ENCODE measurements at places on chromosomes 7 and 10. TPM values are rescaled to one million over a fixed set of nuclear protein-coding genes. Genes with fewer than 3 reads are reported as not detected.
A peak's percentile ranks its signal among the peaks of the same experiment; 100 is the strongest.

DNA sequence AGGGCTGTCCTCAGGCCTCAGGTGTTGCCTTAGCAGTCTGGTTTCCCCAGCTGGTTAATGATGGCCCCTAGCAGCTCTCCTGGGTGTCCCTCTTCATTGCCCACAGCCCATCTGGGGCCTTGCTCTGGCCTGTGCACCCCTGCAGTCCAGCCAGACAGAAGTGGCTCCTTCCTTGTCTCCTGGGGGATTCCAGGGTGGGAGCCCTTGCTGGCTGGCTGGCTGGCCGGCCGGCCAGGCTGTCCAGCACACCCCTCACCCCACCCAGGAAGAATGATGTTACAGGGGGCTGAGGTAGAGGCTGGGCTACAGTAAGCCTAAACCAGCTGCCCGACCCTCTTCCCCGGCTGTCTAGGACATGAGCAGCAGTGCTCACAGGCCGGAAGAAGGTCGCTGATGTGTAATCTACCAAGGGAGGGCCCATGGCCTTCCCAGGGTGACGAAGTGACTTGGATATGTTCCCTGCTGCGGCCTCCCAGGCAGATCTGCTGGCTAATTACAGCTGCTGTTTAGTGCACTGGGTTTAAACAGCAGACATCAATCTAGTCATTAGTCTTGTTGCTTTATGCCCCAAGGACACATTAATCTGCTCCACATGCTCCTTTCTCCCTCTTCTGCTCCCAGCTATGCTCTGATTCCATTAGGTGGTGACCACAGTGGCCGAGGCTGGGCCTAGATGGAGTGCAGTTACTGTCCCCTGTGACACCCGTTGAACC, 53.8 kb upstream of the LRRC4 start:
- no peak for DNase-seq

DNA sequence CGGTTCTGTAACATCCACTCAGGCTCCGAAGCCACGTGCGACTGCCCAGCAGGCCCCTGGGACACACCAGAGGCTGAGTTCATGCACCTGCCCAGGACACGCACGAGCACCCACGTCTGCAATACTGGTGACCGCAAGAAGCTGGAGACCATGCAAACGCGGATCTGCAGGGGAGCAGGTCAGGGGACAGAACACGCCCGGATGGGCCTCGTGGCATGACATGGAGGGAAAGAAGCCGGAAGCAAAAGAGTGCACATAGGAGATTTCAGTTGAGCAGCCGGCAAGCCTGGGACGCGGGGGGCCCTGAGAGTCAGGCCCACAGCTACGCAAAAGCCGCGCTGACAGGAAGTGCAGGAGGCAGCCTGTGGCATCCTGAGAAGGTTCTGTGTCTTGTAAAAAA, 73.7 kb downstream of the FOXL3 start:
- no peak for DNase-seq

DNA sequence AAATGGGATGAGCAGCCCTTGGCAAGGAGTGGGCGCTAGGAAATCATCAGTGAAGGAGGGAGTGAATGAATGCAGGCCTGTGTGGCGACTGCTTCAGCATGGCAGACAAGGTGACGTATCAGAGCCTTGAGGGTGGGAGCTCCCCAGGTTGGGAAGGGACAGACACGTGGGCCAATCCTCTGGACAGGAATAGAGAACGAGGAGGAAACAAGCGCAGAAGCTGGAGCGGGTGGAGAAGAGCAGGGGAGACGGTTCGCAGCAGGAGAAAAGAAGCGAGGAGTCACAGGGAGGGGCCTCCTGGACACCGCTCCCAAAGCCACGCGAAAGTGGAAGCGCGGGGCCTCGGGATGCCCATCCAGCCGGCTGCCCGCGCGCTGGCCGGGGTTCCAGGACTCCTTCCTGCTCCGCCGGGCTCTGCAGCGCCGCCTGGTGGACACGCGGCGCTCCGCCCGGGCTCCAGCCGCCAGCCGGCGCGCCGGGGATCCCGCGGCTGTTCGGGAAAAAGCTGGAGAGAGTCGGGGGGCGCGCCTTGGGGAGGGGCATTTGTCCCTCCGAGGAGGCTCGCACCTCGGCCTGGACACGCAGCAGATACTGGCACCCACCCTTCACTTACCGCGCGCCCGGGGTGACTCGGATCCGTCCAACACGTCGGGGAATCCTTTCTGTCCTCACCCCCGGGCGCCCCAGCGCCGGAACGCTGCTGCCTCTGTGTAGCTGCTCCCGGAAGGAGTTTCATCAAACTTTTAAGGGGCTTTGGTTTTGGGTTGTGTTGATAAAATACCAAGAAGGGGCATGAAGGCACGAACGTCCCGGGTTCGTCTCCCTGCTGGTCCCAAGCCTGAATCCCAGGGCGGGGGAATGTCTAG, 6.3 kb downstream of the ZNF503 start:
- DNase-seq: no peak

GRCh38 chr10:100020886-100021253, 11.1 kb upstream of the DNMBP start:
- DNase-seq: no peak

- peak; percentile 45 for DNase-seq
These were observed 69.2 kb downstream of the DNAJC1 start for GRCh38 chr10:21934307-21934706.

- no peak for DNase-seq
These were observed 84.0 kb upstream of the PPP1R17 start for GRCh38 chr7:31603046-31603445.

DNA sequence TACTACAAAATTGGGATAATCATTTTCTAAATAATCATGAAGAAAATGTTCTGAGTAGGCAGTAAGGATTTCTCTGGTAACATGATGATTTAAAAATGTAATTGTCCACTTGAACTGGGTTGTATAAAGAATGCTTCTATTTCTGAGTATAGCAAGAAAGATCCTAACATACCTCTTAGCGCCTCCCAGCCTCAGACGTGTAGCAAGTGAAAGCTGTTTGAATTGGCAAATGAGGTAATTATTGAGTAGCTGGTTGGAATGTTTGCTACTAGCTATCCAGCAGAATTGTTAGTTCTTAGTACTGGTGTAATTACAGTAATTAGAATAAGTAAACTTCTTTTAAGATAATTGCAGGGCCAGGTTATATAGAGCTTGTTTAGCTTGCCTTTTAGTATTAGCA, 47.9 kb downstream of the SEPTIN7 start:
- DNase-seq: no peak

- no peak for DNase-seq
These were observed 41.8 kb downstream of the KLHDC10 start for GRCh38 chr7:130112093-130112492.

- peak; percentile 3 for DNase-seq
These were observed 339.5 kb upstream of the TPK1 start for GRCh38 chr7:145175366-145175765.

- DNase-seq: no peak
These were observed 298.7 kb downstream of the THSD7A start for GRCh38 chr7:11533229-11533820.

DNA sequence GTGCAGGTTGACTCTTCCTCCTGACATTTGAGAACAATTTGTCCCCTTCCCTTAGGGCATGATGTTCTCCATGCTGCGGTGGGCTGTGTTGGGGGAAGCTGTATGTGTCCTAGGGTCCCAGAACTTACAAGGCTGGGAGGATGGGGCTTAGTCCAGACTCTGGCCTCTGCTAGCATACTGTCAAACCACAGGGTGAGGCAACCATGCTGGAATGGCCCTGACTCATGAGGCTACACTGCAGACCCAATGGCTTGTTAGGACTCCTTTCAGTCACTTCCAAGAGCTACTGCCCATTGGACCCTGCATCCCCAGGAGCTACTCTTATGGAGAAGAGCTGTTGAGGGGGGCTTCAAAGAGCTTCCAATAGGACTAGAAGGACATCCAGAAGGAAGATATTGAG, 20.1 kb upstream of the FAM170B start:
- DNase-seq: no peak

DNA sequence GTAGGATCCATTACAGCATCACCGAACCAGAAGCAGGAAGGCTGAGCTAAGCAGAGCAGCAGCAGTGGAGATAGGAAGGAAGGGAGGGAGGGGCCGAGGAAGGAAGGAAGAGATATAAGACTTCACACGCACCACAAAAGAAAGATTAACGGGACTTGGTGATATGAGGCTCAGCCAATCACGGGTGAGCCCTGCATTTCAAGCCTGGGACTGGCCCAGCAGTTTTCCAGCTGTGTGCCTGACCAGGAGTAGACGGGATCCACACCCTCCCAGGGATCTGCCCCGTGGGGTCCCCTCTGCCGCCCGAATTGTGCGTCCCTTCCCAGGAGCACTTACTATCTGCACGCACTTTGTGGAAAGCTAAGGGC, 16.2 kb downstream of the ATG9B start:
- no peak for DNase-seq

DNA sequence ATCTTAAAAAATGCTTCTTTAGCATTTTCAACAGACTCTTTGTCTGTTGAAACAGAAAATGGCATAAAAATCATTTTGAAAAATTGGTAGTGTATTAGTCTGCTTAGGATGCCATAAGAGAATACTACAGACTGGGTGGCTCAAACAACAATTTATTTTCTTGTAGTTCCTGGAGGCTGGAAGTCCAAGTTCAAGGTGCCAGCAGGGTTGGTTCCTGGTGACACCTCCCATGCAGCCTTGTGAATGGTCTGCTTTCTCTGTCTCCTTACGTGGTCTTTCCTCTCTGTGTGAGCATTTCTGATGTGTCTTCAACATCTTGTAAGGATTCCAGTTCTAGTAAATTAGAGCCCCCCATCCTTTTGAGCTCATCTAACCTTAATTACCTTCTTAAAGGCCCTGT, 26.1 kb upstream of the RAB11FIP2 start:
- no peak for DNase-seq

GRCh38 chr10:90805206-90805605, 52.6 kb downstream of the HTR7 start:
- DNase-seq: no peak

DNA sequence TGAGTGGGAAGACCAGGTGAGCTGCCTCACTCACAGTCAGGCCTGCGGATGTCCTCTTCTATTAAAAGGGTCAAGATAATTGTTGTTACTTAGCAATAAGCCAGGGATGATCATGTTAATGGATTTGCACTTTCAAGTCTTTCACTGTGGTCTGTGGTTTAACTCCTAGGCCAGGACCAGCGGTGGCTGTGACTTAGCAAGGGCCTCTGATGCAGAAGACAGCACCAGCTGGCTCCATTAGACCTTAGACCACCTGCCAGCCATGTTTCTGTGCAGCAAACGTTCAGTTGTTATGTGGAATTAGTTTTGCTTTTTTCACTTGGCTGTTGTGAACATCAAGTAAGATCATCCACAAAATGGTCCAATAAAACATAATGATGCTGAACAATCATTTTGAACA, 537.3 kb downstream of the TNS3 start:
- no peak for DNase-seq

- peak; percentile 97 for DNase-seq
These were observed 6.5 kb downstream of the HIPK2 start for GRCh38 chr7:139771001-139771956.

- DNase-seq: peak; percentile 95
These were observed 138.1 kb upstream of the TCF7L2 start for GRCh38 chr10:112811741-112812551.

DNA sequence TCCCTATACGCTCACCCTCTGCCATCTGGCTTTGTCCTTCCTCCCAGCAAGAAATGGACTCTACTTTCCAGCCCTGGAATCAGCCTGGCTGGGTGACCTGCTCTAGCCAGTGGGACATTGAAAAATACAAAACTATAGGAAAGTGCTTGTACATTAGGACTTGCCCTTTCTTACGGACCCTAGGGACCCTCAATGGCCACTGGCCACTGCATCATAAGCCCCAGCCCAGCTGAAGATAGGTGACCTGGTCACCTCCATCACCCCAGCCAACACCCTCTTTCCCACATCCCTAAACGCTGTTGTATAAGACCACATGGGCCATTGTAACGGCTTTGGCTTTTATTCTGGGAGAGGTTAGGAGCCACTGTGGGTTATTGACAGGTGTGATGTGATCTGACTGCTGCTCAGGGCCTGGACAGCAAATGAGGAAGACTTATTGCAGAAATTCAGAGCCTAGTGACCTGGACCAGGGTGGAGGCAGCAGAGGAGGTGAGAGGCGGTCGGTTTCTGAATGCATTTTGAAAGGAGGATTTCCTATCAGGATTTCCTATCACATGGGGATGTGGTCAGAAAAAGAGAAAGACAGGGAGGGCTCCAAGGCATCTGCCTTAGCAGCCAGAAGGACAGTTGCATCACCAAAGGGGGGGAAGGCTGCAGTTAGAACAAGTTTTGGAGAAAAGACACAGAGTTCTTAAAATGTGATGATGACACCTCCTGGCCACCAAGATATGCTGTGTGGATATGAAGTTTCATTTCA, 2.2 kb upstream of the LMBR1 start:
- DNase-seq: no peak

DNA sequence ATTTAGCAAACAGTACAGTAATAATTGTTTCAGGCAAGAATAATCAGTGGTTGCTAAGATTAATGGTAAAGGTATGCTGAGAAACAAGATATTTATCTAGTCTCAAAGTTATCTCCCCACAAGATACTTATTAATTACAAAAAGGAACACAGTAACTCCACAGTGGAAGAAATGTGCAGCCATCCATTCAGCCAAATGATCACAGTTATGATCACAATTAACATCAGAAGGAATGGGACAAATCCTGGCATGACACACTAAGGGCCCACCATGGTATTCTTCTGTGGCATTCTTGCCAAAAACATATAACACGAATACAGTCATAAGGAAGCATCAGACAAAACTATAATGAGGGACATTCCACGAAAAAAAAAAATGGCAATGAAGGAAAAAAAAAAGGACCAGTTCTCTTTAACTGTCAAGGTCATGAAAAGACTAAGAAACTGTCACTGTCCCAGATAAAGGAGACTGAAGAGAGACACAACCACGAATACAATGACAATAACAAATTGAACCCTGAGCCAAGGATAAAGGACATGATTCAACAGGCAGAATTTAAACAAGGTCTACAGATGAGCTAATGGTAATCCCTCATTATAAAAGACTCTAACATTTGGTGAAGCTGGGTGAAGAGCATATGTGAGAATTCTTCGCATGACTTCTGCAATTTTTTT, 20.9 kb downstream of the NUDCD3 start:
- no peak for DNase-seq

- DNase-seq: no peak
These were observed 64.9 kb downstream of the PLXNA4 start for GRCh38 chr7:132511387-132511786.

- peak; percentile 100 for DNase-seq
These were observed 96.8 kb downstream of the COL28A1 start for GRCh38 chr7:7438851-7439250.

- no peak for DNase-seq
These were observed 1.4 kb downstream of the ZNF107 start for GRCh38 chr7:64667311-64667710.

The OR6V1 gene
- not detected for total RNA-seq

The FFAR4 gene
- not detected for total RNA-seq

The CDHR3 gene
- 0.51 TPM for total RNA-seq

The NPSR1 gene
- not detected for total RNA-seq

The IFIT1B gene
- total RNA-seq: not detected

The ZMIZ1 gene
- total RNA-seq: 9.0 TPM

The CPN1 gene
- not detected for total RNA-seq

The KCNIP2 gene
- 0.51 TPM for total RNA-seq

The ASAH2B gene
- 5.9 TPM for total RNA-seq

The PLEKHS1 gene
- total RNA-seq: not detected

The LIPN gene
- total RNA-seq: not detected

Data from bronchial epithelial cell (primary cell).